Psoas muscle (tissue), 8 donors: ENCODE measurements at places on chromosomes 2 and 18. TPM values are rescaled to one million over a fixed set of nuclear protein-coding genes. Genes with fewer than 3 reads are reported as not detected.

DNA sequence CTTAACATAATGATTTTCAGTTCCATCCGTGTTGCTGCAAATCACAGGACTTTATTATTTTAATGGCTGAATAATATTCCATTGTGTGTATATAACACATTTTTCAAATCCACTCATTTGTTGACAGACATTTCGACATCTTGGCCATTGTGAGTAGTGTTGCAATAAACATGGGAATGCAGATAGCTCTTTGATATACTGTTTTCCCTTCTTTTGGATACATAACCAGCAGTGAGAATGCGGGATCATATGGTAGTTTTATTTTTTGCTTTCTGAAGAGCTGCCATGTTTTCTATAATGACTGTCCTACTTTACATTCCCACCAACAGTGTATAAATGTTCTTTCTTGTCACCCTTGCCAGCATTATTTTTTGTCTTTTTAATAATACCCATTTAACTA lies 420.3 kb upstream of the CHAC2 start:
- no peaks in the 10 kb centered on the region for H3K36me3 ChIP-seq
- H3K27me3 ChIP-seq = no peaks in the 10 kb centered on the region
- H3K4me3 ChIP-seq = no peak overlapping the region
- no peak overlapping the region for H3K27ac ChIP-seq
- H3K4me1 ChIP-seq = no peaks in the 10 kb centered on the region

DNA sequence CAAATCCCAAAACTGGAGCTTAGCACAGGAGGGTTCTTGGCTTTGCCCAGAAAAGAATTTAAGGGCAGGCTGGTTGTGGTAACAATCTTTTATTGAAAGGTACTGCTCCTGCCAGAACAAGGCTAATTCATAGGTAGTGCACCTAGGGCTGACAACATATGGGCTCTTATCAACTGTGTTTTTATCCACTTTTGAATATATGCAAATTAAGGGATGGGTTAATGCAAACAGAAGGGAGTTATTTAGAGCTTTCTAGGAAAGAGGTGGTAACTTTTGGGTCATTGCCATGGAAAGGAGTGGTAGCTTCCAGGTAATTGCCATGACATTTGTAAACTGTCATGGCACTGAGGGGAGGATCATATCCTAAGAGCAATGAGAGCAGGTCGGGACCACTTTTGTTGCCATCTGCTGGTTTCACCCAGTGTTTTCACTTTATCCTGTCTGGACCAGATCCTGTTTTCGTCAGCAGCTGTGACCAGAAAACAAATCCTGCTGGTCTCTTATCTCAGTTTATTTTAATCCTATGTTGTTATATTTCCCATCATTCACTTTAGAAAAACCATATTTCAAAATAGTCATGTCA lies 981 bp downstream of the C2orf66 start:
- no peaks in the 10 kb centered on the region for H3K36me3 ChIP-seq
- no peak overlapping the region for H3K4me3 ChIP-seq
- no peak for DNase-seq
- H3K27me3 ChIP-seq = peaks cover 9% of the 10 kb centered on the region
- H3K27ac ChIP-seq = no peak overlapping the region
- no peaks in the 10 kb centered on the region for H3K4me1 ChIP-seq

DNA sequence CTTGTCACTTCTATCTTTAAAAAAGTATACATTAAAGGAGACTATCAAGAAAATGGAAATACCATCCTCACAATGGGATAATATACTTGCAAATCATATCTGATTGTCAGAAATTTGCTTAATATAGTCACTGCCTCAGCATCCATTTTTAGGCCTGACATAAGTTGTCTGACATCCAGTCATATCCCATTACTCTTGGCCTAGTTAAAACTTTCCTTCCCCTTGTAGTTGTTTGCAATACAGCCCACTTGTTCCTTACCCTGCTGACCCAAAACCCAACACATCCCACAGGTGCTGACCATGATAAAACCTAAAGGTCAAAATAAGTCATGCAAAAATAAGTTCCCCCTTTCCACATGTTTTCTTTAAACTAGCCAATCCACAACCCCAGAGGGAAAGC lies 3.6 kb upstream of the ARHGEF33 start:
- peaks cover 13% of the 10 kb centered on the region for H3K4me1 ChIP-seq
- peaks cover 16% of the 10 kb centered on the region for H3K36me3 ChIP-seq
- no peak for DNase-seq

DNA sequence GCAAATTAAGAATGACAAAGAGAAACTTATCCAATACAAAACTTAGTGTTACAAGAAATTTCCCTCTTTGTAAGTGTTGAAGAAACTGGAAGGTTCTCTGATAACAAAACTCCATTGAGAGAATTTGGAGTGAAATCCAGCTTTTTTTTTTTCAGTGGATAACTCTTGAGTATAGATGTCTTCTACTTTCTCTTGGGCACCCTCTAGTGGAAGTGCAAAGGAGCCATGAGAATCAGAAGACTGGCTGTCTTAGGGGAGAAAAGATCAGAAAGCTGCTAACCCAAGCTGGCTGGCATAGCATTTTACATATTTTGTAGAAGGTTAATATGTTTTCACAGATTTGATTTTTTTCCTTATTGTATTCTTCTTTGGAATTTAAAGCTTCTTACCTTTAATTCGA lies 138.8 kb upstream of the SATB2 start:
- no peak overlapping the region for H3K27ac ChIP-seq
- no peaks in the 10 kb centered on the region for H3K36me3 ChIP-seq
- H3K4me3 ChIP-seq = no peak overlapping the region
- no peaks in the 10 kb centered on the region for H3K4me1 ChIP-seq

Gene GALNT5
- total RNA-seq = not detected

Gene AKAIN1
- not detected for total RNA-seq
